ENCODE measurements at places on chromosomes 4 and X.

DNA sequence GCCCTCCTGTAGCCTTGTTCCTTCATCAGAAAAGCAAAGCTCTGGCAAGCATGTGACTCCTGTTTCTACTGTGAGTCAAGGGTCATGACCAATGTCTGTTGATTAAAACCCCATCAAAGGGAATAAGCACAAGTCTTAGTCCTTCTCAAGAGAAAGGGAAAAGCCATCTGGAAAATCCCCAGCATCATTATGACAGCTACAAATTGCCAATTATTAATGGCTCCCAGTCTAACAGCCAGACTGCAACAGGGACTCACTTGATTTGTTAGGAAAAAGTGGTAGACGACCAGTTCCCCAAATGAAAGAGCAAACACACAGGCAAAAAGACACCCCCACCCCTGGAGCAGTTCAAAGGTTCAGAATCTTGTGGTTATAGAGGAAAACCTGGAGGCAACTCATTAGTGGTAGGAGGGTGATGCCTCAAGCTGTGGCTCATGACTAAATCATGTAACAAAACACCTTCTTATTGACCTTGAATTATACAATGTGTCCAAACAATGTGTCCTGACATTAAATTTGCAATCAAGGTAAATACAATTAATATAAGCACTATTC is 315.7 kb downstream of the HNRNPD start:
- no peak overlapping the region for H3K4me3 ChIP-seq
- H3K36me3 ChIP-seq = no peaks in the 10 kb centered on the region
- no peaks in the 10 kb centered on the region for H3K4me1 ChIP-seq
- H3K27ac ChIP-seq = no peak overlapping the region
- no peaks in the 10 kb centered on the region for H3K27me3 ChIP-seq

DNA sequence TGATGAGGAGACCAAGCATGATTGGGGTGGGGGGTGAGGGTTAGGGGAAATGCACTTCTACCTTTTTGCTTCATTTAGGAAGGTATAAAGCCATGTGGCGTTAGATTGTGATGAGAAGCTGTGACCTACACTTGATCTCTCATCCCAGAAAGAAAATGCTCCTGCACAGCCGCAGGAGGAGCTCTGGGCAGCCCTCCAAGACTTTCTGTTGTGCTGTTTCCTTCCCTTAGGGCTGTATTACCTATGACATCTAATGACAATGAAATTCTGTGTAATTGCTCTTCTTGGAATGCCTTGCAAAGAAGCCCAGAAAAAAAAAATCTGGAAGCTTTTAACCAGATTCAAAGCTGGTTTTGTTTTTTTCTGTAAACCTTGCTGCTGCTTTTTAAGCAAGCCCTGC is 13.4 kb downstream of the PRPS2 start:
- no peaks in the 10 kb centered on the region for H3K4me1 ChIP-seq
- no peak overlapping the region for H3K4me3 ChIP-seq
- no peak for DNase-seq
- no peaks in the 10 kb centered on the region for H3K27me3 ChIP-seq

GRCh38 chr4:62360156-62360545 is 1160.0 kb downstream of the ADGRL3 start:
- H3K4me1 ChIP-seq = no peaks in the 10 kb centered on the region
- no peak for DNase-seq
- no peak overlapping the region for H3K4me3 ChIP-seq
- H3K27me3 ChIP-seq = no peaks in the 10 kb centered on the region
- H3K36me3 ChIP-seq = no peaks in the 10 kb centered on the region

- H3K36me3 ChIP-seq = no peaks in the 10 kb centered on the region
- no peak overlapping the region for H3K4me3 ChIP-seq
- no peaks in the 10 kb centered on the region for H3K4me1 ChIP-seq
- H3K27me3 ChIP-seq = no peaks in the 10 kb centered on the region
Measured at GRCh38 chrX:126723881-126724280, 95.6 kb upstream of the PRR32 start.

GRCh38 chrX:11836284-11836683 is 78.2 kb downstream of the MSL3 start:
- H3K4me1 ChIP-seq = no peaks in the 10 kb centered on the region
- H3K4me3 ChIP-seq = no peak overlapping the region
- H3K36me3 ChIP-seq = no peaks in the 10 kb centered on the region
- H3K27me3 ChIP-seq = no peaks in the 10 kb centered on the region
- DNase-seq = no peak

- H3K27me3 ChIP-seq = no peaks in the 10 kb centered on the region
- H3K4me1 ChIP-seq = no peaks in the 10 kb centered on the region
- no peak overlapping the region for H3K27ac ChIP-seq
- no peak overlapping the region for H3K4me3 ChIP-seq
- DNase-seq = no peak
- H3K36me3 ChIP-seq = no peaks in the 10 kb centered on the region
Measured at GRCh38 chrX:20585782-20586181, 319.1 kb upstream of the RPS6KA3 start.

DNA sequence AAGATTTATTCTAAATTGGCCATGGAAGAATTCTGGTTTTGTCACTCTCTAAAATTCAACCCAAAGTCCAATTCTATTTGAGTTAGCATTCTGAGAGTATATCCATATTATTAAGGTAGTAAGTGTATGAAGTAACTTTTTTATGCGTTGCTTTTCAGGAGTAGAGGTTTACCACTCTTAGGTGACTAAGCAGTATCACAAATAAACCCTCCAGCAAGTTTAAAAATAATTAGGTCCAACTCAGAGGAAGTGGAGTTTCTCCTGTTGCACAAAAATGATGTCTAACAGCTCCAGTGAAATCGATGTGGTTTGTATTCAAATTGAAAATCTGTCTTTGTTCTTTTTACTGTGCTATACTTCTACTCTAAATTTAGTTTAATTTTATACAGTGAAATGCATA is 6.6 kb downstream of the SCML1 start:
- H3K4me1 ChIP-seq = no peaks in the 10 kb centered on the region
- no peaks in the 10 kb centered on the region for H3K27me3 ChIP-seq
- no peaks in the 10 kb centered on the region for H3K36me3 ChIP-seq
- no peak for DNase-seq

- peak overlapping the region; percentile 92 for H3K27ac ChIP-seq
- no peak for DNase-seq
- peaks cover 12% of the 10 kb centered on the region for H3K36me3 ChIP-seq
- peaks cover 17% of the 10 kb centered on the region for H3K4me1 ChIP-seq
- peak overlapping the region; percentile 89 for H3K4me3 ChIP-seq
Measured at GRCh38 chr4:48270523-48270897, 872 bp upstream of the TEC start.

DNA sequence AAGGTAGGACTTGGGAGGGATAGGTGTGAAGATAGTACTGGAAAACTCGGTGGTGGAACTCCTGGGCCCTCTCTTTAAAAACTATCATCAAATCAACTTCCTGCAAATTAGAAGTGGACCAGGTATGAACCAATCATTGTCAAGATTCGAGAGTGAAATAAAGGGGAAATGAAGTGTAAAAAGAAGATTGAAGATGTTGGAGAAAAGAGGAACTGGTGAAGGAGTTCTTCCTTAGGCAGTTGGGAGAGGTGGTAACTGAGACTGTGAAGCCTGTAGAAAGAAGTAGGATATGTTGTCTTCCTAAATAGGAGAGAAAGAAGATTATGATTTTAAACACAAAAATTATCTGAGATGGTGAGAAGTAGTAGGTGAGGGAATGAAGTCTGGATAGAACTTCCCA is 212.2 kb downstream of the PPP1R2C start:
- no peak for DNase-seq
- no peak overlapping the region for H3K4me3 ChIP-seq
- H3K36me3 ChIP-seq = no peaks in the 10 kb centered on the region
- no peaks in the 10 kb centered on the region for H3K27me3 ChIP-seq
- no peaks in the 10 kb centered on the region for H3K4me1 ChIP-seq
- H3K27ac ChIP-seq = no peak overlapping the region

GRCh38 chr4:72496119-72496518 is 72.9 kb downstream of the ADAMTS3 start:
- H3K27ac ChIP-seq = no peak overlapping the region
- H3K27me3 ChIP-seq = no peaks in the 10 kb centered on the region
- H3K4me3 ChIP-seq = no peak overlapping the region
- H3K4me1 ChIP-seq = no peaks in the 10 kb centered on the region

- H3K27ac ChIP-seq = no peak overlapping the region
- no peak overlapping the region for H3K4me3 ChIP-seq
- no peaks in the 10 kb centered on the region for H3K4me1 ChIP-seq
- H3K27me3 ChIP-seq = no peaks in the 10 kb centered on the region
- no peaks in the 10 kb centered on the region for H3K36me3 ChIP-seq
Measured at GRCh38 chr4:95601356-95601755, 52.6 kb upstream of the UNC5C start.

- H3K4me3 ChIP-seq = no peak overlapping the region
- no peak overlapping the region for H3K27ac ChIP-seq
- H3K27me3 ChIP-seq = no peaks in the 10 kb centered on the region
- no peak for DNase-seq
Measured at GRCh38 chrX:75781611-75782010, 3.4 kb downstream of the MAGEE2 start.

GRCh38 chr4:47839259-47839658 is 1.4 kb upstream of the CORIN start:
- no peaks in the 10 kb centered on the region for H3K4me1 ChIP-seq
- H3K27me3 ChIP-seq = no peaks in the 10 kb centered on the region
- H3K27ac ChIP-seq = no peak overlapping the region
- no peak overlapping the region for H3K4me3 ChIP-seq
- H3K36me3 ChIP-seq = peaks cover 13% of the 10 kb centered on the region

GRCh38 chr4:152634110-152634760 is 45.6 kb downstream of the TMEM154 start:
- H3K4me3 ChIP-seq = no peak overlapping the region
- no peak for DNase-seq
- H3K27me3 ChIP-seq = no peaks in the 10 kb centered on the region
- H3K36me3 ChIP-seq = no peaks in the 10 kb centered on the region

- H3K27me3 ChIP-seq = no peaks in the 10 kb centered on the region
- H3K36me3 ChIP-seq = no peaks in the 10 kb centered on the region
- H3K4me1 ChIP-seq = no peaks in the 10 kb centered on the region
- H3K27ac ChIP-seq = no peak overlapping the region
- no peak for DNase-seq
- H3K4me3 ChIP-seq = no peak overlapping the region
Measured at GRCh38 chr4:47639531-47639930, 154.5 kb downstream of the ATP10D start.

- no peaks in the 10 kb centered on the region for H3K4me1 ChIP-seq
- H3K4me3 ChIP-seq = no peak overlapping the region
- H3K27ac ChIP-seq = no peak overlapping the region
- DNase-seq = no peak
- H3K27me3 ChIP-seq = no peaks in the 10 kb centered on the region
- no peaks in the 10 kb centered on the region for H3K36me3 ChIP-seq
Measured at GRCh38 chr4:18756671-18757070, 735.1 kb upstream of the LCORL start.

GRCh38 chr4:9971711-9972110 is 49.6 kb downstream of the SLC2A9 start:
- H3K4me3 ChIP-seq = no peak overlapping the region
- no peaks in the 10 kb centered on the region for H3K4me1 ChIP-seq
- no peaks in the 10 kb centered on the region for H3K36me3 ChIP-seq
- no peak overlapping the region for H3K27ac ChIP-seq

GRCh38 chr4:176150356-176150682 is 45.1 kb downstream of the SPATA4 start:
- no peak overlapping the region for H3K4me3 ChIP-seq
- no peaks in the 10 kb centered on the region for H3K27me3 ChIP-seq
- H3K4me1 ChIP-seq = no peaks in the 10 kb centered on the region
- DNase-seq = peak; percentile 2
- no peaks in the 10 kb centered on the region for H3K36me3 ChIP-seq

Measured in K562 (cell line).